Endodermal cell (in vitro differentiated cells): ENCODE measurements at places on chromosomes 5 and 9.

DNA sequence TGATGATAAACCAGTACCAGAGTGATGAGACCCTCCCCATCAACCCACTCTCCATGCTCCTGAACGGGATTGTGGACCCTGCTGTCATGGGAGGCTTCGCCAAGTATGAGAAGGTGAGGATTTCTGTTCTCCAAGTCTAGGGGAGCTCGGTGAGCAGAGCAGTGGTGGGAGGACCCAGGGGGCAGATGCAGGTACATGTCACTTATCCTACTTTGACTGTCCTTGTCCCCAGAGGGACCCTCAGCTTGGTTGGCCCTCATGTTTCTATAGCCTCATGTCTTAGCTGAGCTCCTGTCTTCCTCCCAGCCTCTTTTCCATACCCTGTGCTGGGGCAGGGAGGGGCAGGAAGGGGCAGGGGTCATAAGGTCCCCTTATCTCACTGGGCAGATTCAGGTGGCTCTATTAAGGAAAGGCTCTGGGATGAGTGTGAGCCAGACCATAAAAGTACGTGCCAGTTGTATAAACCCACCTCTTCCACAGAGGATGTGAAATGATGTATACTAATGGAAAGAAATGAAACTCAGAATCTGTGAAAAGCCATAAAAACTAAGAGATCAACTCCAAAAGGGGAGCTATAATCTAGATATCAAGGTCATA is 38.0 kb upstream of the FOXI1 start:
- no peak for DNase-seq

DNA sequence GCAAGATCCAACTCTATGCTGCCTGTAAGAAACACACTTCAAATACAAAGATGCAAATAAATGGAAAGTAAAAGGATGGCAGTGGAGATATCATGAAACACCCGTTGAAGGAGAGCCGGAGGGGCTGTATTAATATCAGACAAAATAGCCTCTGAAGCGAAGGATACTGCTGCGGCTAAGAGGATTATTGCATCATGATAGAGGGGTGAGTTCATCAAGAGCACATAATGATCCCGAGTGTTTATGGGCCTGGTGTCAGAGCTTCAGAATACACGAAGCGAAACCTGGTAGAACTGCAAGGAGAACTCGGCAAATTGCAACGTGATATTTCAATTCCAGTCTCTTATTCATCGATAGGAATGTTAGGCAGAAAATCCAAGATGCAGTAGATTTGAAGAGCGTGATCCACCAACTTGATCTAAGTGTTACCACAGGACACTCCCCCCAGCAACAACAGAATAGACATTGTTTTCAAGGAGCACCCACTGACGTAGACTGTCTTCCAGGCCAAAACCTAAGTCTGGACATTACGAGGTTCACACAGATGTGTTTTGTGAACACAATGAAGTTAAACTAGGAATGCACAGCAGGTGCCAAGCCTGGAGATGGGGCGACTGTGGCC is 27.7 kb upstream of the QSOX2 start:
- no peak for DNase-seq

- no peak for DNase-seq
These were observed 16.4 kb downstream of the MED27 start for GRCh38 chr9:132063281-132063680.

DNA sequence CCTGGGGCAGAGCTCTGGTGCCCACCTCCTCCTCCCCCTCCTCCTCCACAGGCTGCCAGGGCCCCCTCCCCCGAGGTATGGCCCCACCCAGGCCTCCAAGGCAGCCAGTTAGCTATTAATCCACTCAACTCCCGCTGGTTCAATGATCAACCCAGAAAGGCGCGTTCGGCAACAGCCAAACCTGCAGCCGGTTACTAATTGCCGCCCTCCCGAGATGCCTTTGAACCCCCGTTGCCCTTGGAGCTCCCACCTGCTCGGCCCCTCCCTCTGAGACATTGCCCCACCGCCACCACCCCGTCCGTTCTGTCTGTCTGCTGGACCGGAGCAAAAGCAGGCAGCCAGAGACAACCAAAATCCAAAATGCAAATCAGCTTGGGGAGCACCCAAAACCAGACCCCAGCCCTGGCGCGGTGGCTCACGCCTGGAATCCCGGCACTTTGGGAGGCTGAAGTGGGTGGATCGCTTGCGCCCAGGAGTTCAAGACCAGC is 25.8 kb downstream of the NOTCH1 start:
- DNase-seq, result no peak

GRCh38 chr9:73869264-73869663 is 627.9 kb upstream of the RORB start:
- no peak for DNase-seq
